ENCODE measurements at places on chromosomes 2 and 18.

- no peak for DNase-seq
Measured at GRCh38 chr18:68083131-68083530, 566.6 kb upstream of the DSEL start.

DNA sequence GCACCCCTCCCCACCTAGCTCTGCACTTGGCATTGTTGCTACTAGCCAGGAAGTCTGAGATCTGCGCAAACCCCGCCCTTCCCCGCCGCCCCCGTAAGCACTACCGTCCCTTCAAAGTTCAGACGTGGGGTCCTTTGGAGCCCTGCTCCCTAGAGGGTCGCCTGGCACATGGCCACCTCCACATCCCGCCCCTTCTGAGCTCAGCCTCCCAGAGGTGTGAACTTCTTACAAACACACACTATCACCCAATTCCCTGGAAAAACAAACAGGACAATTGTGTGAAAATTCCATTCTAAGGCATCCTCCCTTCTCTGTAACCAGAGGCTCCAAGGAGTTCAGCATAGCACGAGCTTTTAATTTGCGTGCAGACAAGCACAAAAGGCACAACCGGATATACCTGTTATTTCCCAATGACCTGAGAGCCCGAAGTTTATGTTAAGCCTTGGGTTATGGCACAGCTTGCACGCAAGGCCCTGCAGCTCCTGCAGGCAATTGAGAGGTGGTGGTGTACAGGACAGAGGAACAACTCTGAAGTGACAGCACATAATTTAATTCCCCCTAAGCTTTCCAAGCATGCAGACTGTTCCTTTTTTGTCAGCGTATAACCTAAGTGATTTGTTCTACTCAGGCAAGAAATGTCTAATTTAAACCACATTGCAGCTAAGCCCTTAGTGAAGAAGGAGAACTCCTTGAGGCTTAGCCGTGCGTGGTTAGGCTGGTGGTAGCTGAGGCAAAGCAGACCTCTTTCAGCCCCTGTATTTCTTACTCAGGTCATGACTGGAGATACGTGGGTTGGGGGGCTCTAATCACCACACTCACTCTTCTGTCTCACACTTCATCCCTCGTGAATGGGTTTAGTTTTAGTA is 20.3 kb upstream of the CYP1B1 start:
- peak; percentile 78 for DNase-seq

- DNase-seq: peak; percentile 43
Measured at GRCh38 chr2:59567151-59567550, 986.3 kb downstream of the BCL11A start.

GRCh38 chr2:7555260-7555659 is 638.0 kb downstream of the RNF144A start:
- DNase-seq: no peak

DNA sequence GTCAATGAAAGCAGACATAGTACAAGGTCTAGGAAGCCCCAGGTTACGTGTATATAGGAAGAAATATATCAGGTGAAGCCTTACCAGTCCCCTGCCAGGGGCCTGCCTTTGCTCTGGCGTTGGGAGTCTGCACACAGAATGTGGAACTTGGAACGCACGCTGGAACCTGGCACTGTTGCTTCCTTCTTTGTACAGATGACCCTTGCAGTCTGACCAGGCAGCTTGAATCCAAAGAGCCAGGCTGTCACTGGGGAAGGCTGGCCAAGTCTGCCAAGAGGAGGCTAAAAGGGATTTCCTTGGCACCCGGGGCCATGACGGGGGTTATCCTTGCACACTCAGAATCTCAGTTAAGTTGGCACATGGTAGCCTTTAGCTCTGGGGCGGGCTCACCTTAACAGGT is 39.5 kb downstream of the TMEM247 start:
- no peak for DNase-seq

DNA sequence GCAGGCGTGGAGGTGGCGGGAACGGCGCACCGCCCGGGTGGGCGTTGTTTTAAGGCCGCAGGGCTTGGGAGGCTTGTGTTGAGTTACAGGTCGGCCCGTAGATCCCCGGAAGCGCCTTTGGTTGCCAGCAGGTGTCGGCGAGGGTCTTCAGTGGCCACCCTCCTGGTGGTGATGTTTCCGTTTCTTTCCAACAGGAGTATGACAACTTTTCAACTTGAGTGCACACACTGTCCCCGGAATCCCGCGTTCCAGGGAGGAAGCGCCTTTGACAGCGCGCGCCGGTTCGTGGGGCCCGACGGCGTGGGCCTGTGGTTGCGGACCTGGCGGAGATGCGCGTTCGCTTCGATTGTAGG is 1.0 kb upstream of the HDAC4 start:
- DNase-seq: no peak

DNA sequence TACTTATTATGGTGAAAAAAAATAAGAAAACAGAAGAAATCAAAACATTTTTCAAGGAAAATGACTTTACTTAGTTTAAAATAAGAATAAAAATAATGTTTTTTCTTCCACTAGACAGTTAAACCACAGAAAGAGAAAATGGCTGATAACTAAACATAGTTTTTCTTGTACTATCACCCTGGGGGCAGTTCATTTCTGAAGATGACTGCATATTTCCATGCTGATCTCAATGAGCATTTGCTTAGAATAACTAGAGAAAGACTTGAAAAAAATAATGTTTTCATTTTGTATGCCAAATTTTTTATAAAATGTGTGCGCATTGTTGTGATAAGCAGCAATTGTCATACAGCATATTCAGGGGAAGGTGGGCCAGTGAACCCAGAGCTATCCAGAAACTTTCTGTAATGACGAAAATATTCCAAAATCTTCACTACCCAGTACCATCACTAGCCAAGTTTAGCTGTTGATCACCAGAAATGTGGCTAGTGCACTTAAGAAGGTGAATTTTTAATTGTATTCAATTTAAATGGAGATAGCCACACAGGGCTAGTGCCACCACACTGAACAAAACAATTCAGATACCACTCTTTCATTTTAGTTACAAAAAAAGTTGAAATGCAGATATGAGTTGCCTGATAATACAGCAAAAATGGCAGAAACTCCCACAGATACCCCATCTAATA is 513.4 kb upstream of the NETO1 start:
- no peak for DNase-seq

DNA sequence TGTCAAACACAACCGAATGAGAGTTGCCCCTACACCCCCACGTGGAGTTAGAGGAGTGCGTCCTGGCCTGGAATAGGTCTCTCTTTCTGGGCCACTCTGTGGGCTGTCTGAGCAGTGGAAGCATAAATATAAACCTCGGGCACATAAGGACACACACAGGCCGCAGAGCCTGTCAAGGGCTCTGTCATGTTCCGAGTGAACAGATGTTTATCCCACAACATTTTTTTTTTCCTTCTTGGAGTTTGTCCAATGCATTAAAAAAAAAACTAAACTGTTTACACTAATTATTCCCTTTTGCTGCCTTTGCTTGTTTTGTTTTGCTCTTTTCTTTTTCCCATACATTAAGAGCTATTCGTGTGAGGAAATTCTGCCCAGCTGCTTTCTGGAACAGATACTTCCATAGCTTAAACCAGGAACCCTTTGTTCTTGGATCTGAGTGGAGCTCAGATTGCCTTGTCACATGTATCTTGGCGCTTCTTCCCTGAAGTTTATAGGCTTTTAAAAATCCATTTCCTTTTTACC is 228.3 kb upstream of the FOSL2 start:
- peak; percentile 31 for DNase-seq

GRCh38 chr2:205060269-205060668 is 515.0 kb downstream of the PARD3B start:
- no peak for DNase-seq

GRCh38 chr18:2589345-2590068 is 18.1 kb downstream of the NDC80 start:
- DNase-seq: no peak

DNA sequence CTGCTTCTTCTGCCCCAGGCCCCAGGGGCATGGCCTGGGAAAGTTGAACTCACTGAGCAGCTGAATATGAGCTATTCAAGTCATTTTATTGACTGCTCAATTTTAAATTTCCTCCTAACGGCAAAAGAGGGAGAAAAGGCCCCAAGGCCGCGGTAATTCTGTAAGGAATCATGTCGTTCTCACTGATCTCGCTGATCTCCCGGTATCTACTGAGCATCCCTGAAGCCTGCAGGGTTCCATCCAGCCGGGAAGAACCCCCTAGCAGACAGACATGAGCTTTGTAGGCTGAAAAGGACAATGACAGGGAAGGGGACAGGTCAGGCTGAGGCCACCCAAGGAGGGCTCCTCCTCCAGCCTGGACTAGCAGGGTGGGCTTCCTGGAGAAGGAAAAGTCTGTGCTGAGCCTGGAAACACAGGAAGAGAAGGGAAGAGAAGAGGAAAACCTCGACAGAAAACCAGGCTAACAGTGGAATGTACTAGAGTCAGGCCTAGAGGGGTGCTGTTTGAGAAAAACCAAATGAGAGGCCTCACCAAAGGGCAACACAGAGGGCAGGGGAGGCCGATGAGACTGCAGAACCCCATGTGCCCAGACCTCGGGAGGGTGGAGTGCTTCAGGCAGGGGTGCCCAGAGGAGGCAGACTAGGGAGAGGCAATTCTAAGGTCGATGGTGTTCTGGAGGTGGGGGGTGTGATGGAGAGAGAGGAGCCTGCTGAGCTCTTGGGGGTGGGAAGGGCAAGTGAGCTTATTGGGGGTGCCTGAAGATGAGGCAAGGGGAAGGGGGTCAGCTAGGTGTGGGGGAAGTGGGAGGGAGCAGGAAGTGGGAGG is 2.9 kb upstream of the NPPC start:
- no peak for DNase-seq

DNA sequence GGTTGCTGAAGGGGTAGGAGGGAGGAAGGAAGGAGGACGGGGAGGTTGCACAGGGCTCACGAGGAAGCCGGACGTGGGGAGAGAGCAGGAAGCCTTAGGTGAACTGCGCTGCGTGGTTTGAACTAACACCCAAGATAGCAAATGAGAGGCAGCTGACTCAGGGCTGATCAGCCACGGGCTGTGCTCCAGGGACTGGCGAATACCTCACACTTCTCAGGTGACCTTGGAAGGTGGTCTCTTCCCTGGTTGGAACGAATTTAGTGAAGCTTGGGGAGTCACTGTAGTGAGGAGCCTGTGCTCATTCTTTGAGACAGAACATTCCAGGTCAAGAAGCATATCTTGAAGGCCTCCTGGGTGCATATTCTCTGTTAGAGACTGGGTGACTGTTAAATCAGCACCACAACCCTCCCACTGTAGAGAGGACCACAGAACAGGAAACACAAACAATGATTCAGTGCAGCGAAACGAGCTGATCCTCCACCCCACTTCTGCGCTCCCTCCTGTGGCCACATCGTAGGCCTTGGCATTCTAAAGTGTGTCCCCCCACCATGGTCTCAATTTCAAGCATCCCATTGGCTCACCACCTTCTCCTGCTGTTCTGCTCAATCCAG is 33.8 kb downstream of the TOGARAM2 start:
- no peak for DNase-seq

DNA sequence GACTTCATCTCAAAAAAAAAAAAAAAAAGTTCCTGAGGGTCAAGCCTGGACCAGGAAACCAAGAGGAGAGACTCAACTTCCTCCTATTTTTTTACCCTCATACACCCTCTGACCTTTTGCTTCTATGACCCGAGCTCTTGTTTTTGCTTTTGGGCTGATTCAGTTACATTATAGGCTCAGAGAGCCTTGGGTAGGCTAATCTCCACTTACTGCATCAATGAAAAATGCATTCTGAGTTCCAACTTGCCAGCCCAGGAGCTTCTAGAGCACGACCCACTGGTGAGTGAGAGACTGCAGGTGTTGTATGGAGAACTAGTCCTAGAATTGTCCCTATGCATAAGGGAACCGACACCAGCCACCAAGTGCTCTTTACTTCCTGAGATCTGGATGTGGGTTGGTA is 91.1 kb downstream of the CABLES1 start:
- DNase-seq: no peak

DNA sequence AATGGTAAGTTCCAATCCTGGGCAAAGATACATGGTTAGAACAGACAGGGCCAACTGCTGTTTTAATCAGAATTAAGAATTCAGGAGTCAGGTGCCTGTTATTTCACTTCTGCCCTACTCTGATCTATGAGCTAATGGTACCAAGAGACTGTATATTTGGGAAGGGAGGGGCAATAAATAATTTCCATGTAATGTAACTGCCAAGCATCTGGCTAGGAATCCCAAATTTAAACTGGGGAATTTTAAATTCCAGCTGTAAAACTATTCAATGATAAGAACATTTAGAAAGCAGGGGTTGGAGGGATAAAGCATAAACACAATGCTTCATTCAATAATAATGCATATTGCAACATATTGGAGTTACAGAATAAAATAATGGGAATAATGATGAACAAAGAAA is 49.7 kb downstream of the SCN7A start:
- DNase-seq: no peak

DNA sequence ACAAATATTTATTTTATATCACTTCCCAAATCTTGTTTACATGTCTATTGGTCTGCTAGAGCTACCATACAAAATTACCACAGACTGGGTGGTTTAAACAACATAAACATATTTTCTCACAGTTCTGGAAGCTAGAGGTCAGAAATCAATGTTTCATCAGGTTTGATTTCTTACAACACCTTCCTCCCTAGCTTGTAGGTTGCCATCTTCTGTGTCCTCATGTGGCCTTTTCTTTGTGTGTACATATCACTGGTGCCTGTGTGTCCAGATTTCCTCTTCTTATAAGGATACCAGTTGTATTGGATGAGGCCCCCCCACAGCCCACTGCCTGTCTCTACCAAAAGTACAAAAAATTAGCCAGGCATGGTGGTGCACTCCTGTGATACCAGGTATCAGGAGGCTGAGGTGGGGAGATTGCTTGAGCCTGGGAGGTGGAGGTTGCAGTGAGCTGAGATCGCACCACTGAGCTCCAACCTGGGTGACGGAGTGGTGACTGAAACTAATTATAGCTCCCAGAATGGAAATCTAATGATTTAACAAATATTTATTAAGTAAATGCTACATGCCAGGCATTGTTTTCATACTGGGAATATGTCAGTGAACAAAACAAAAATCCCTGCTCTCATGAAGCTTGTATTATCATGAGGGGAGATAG is 13.6 kb downstream of the EML4 start:
- DNase-seq: no peak

DNA sequence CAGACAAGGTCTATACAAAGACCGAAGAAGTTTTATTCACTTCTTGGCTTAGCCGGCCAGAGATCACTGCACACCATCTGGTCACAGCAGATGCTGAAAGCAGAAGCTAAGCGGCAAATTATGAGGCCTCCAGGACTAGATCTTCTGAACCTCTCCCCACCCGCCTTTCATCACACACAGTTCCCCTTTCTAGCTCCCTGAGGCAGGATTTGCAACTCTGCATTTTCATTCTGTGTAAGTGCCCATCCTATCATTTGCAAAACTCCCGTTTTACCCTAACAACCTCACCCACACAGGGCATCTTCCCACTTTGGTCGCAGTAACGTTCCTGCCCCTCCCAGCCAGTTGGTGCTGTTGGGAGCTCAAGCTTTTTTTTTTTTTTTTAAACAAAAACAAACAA is 3.1 kb upstream of the MOB1A start:
- DNase-seq: peak; percentile 15

DNA sequence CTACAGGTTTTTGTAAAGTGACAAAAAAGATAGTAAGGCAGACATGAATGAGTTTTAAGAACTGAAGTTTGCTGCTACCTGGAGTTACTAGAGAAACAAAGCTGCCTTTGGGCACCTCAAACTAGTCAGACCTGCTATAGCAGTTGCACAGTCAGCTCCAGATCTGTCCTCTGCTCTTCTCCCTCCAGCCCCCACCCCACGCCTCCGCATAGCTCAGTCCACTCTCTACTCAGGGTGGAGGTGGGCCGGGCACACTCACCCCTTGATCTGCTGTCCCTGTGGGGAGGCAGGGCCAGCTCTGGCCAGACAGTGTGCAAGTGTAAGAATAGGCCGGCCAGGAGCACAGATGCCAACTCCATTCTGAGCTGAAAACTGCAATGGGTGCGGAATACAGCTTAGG is 4.1 kb downstream of the SERTAD2 start:
- DNase-seq: peak; percentile 63

Measured in large intestine (tissue), 12 donors.